ENCODE measurements at places on chromosomes 5 and 9.
A peak's percentile ranks its signal among the peaks of the same experiment; 100 is the strongest.

DNA sequence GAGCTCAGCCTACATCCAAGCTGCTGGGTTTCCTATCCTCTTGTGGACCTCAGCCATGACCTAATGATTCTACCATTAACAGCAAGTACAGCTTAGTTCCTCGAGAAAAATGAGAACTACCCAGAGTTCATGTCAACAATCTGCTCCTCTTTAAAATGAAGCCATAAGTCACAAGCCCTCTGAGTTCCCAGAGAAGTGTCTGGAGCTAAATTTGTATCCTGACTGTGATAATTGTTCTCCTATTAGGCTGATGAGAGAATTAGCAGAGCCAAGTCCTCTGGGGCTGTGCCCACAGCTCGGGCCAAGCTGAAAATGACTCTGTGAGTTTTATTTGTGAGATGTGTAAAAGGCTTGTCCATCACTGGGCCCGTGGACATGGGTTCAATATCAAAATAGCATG is 145.1 kb upstream of the SMIM23 start:
- DNase-seq = no peak

- DNase-seq = no peak
These were observed 271.5 kb downstream of the CCDC171 start for GRCh38 chr9:15824310-15824709.

DNA sequence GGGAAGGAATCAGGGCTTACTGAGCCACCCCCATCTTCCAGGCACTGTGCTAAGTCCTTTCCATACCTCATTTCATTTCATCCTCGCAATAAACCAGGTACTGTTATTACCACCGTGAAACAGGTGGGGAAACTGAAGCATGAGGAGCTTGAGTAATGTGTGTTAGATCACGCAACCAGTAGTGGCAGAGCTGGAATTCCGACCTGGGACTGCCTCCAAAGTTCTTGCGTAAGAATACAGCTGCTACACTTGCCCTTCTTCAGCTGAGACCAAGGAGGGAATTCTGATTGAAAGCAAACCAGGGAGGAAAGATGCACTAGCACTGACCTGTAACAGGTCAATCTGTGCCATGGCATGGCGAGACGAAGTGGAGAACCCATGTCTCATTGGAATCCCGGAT is 113.4 kb upstream of the MSX2 start:
- no peak for DNase-seq

GRCh38 chr5:105501315-105501714 is 1938.7 kb upstream of the NUDT12 start:
- no peak for DNase-seq

- DNase-seq = no peak
These were observed 65.3 kb upstream of the SMC2 start for GRCh38 chr9:104028827-104029226.

DNA sequence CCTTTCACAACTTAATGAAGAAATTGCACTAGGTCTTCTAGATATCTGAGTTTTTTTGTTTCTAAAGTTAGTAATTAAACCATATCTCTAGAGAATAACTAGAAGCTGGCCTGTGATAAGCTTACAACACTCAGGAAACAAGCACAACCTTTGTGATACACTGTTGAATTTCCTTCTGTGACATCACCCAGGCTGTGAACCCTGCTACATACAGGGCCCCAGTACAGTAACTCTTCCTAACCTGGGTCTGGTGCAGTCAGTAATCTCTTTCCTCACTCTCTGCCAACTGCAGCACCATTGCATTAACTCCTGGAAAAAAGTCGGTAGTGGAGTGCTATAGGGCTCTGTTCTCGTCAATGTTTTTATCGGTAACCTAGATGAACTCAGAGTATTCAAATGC is 10.6 kb upstream of the IGFBPL1 start:
- DNase-seq = no peak

DNA sequence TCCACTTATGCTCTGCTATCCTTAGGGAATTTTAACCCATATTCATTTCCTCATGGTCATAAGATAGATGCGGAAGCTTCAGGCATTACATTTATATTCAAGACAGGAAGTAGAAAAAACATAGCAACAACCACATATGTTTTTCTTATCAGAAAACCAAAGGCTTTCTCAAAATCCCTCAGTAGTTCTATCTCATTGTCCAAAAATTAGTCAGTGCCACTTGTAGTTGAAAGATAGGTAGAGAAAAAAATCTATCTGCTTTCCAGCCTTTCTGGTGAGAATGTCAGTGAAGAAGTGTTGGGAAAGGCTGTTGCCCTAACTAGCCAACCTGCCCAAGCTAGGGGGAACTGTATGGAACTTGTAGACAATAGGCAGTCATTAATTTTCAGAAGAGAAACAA is 23.5 kb upstream of the MOCS2 start:
- no peak for DNase-seq

DNA sequence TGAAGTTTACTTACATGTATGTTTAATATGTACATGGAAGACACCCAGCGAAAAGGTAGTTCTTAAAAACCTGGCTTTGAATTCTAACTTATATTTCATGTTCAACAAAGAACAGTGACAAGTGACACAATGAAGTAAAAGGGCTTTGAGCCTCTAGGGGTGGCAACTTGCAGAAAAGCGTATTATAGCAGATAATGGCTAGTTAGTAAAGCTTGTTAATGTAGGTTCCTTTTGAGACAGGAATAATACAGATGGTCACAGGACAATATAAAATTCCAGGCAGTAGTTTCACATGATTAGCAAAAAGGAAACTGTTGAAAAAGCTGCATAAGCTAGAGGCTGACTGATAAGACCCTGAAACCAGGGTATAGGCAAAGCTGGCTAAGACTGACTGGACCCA is 132.4 kb upstream of the FTMT start:
- DNase-seq = no peak

DNA sequence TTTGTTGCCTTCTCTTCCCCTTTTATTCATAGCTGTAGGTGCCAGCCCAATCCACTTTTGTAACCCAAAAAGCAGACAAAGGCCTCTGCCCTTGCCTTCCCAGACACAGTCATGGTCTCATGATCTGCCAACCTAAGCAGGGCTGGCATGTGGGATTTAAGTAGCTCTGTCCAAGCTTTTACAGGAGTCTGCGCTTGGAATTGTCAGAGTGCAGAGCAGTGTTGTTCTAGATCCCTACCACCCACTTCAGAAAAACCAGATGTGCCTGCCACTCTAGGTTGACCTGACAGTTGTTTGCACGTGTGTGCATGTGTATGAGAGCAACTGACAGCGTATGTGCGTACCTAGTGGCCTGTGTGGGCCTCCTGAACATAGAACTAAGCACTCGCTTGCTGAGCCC is 87.8 kb upstream of the SPRY4 start:
- DNase-seq = no peak

DNA sequence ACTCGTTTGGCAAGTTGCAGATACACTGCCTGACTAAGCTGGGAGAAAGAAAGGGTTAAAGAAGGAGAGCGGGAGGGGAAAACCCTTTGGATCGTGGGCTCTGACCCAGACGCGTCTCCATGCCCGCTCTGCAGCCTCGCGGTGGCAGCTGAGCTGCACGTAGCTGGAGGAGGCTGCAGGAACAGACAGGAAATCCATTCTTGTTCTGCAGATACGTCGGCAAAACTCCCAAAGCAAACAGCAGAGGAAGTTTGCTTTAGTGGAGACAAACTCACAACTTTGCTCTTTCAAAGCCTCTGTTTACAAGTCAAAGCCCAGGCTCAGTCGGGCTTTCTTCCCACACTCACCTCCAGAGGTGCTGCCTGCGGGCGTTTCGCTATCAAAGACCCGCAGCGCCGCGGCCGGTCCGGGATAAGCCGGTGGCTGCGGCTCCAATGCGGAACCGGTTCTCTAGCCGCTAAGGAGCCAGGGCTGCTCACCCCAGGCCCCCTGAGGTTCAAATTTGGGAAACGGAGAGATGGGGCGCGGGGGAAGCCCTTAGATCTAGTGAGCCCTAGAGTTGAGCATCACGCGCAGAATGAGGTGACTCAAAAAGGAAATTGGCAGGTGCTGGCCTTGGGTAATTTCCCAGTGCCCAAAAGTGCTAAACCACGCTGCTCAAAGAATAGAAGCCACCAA is 60.7 kb downstream of the MAT2B start:
- peak; percentile 0 for DNase-seq

GRCh38 chr9:114929201-114929600 is 1.2 kb downstream of the TNFSF8 start:
- DNase-seq = no peak

DNA sequence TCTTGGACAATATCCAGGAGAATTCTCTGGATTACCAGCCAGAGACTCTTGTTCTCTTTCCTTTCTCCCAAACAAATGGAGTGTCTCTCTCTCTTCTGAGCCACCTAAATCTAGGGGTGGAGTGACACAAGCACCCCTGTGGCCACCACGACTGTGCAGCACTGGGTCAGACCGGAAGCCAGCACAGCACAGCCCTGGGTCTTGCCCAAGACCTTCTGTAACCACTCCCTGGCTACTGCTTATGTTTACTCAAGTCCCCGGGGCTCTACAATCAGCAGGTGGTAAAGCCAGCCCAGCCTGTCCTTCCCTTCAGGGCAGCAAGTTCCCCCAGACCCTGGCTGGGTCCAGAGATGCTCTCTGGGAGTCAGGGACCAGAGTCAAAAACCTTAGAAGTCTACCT is 110.0 kb upstream of the TUT7 start:
- no peak for DNase-seq

DNA sequence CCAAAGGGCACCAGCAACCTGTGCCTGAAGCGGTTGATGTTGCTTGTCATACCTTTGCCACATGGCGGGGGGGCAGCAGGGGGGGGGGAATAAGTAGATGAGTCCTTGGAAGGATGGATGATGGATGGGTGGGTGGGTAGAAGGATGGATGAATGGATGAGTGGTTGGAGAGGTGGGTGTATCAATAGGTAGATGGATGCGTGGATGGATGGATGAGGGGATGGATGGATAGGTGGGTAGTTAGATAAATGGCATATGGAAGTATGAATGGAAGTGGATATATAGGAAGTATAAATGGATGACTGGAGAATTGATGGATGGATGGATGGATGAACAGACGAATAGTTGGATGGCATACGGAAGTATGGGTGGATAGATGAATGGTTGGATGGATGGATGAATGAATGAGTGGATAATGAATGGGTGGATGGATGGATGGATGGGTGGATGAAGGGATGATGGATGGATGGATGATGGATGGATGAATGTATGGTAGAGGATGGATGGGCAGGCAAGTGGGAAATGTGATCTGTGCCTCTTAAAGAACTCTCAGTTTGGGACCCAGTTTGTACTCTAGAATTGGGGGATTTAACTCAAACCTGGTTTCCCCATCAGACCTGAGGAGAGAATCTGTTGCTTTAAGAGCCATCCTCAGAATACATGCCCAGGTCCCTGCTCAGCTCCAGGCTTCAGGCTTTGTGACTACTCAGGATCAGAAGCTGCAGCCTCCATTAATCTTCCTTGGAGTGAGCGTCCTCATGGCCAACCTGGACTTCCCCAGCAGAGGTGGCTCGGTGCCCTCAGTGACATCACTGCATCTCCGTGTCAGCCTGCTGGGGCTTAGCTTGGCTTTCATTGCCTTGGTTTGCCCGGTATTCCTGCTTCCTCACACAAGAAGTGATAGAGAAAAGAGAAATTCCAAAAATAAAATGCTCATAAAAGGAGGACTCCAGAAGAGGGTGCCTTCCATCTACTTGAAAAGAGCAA is 27.6 kb upstream of the SUSD3 start:
- no peak for DNase-seq

GRCh38 chr5:167730121-167730520 is 561.3 kb upstream of the WWC1 start:
- no peak for DNase-seq

DNA sequence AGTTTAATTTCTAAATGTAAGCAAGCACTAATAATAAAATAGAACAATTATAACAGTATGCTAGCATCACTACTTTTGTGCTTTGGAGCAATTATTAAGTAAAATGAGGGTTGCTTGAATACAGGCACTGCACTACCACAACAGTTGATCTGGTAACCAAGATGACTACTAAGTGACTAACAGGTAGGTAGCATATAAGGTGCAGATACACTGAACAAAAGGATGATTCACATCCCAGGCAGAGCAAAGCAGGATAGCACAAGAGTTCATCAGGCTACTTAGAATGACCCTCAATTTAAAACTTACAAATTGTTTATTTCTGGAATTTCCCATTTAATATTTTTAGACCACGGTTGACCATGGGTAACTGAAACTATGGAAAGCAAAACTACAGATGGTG is 48.0 kb upstream of the RGS7BP start:
- DNase-seq = no peak

- DNase-seq = no peak
These were observed 207.9 kb upstream of the CD180 start for GRCh38 chr5:67404256-67405100.

DNA sequence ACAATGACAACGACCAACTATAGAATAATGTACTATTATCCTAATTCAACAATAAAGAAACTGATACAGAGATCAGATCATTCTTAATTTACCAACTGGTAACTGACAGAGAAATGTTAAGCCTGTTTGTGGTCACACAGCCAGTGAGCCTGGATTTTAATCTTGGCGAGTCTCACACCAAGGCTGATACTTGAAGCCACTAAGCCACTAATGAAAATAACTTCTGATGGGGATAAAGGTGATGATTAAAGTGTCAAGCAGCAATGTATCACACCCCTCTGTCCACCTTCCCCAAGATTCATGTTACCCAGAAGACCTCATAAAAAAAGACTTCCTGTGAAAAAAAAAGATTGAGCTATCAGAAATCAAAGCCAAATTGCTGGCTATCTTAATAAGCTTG is 350.5 kb downstream of the SPOCK1 start:
- DNase-seq = no peak

GRCh38 chr5:159838551-159839222 is 77.6 kb upstream of the ADRA1B start:
- DNase-seq = no peak

GRCh38 chr5:1152156-1152555 is 40.3 kb upstream of the SLC12A7 start:
- no peak for DNase-seq
